Activated CD4-positive, alpha-beta T cell treated with anti-CD3 and anti-CD28 coated beads for 1 hour (primary cell): ENCODE measurements at places on chromosomes 4 and X.

DNA sequence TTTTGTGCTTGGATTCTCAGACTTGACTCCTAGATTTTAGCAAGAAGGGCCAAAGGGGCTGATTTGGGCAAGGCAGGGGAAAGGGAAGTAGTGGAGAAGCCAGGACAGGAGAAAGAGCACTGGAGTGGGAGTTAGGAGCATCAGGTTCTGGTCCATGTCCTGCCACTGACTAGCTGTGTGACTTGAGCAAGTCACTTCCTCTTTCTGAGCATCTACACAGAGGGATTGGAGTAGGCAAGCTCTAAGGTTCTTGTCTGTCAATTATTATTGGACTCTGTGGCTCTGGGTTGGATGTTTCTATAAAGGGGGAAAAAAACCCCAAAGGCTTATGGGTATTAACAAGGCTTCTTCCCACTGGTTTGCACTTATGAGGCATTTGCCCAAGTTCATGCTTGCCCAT is 24.4 kb downstream of the PLAC1 start:
- DNase-seq, result no peak

DNA sequence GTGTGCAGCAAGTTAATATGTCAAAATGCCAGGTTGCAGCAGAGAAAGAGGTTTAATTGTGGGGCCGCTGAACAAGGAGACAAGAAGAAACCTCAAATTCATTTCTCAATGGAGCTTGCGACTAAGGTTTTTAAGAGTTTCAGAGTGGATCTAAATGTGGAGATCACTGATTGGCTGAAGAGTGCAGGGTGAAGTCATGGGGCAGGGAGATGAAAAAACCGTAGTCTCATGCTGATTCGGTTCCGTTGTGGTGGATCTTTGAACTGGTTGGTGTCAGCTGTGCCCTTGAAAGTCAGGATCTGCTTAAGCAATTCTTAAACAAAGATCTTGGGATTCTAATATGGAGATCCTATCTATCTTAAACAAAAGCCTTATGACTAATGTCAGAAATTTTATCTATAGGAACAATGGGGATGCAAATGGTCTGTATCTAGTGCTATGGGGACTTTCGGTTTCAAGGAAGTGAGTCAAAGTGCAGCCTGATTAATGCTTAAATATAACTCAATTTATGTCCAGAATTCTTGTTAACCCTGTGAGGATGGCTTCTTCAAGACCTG is 173.9 kb upstream of the CENPE start:
- DNase-seq, result no peak

DNA sequence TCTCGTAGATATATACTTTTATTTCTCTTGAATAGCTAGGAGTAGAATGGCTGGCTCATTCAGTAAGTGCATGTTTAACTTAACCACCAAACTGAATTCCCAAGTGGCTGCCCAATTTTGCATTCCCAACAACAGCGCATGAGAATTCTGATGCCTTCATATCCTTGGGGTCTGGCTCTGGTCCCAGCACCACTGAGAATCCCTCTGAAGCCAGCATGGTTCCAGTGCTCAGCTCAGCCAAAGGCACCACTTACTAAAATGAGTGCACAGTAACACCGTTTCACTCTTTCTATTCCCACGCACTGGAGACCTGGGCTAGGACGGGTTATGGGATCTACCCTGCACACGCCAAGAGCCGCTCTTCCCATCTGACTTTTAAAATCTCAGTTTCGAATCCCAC is 60.4 kb downstream of the CASP3 start:
- no peak for DNase-seq

DNA sequence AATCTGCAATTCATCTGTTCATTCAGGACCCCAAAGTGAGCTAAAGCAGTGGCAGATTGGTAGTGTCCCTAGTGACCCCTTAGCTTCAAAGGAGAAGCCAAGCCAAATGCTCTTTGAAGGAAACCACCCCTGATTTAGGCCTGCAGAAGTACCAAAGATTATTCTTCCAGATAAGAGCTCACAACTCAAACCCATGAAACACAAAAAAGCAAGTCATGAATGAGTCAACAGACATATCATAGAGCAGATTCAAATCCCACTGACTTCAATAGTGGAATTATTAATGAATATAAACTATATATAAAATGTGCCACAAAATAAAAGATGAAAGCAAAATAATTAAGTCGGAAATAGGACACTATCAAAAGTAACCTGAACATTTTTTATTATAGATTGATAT is 197.6 kb downstream of the SCFD2 start:
- no peak for DNase-seq

DNA sequence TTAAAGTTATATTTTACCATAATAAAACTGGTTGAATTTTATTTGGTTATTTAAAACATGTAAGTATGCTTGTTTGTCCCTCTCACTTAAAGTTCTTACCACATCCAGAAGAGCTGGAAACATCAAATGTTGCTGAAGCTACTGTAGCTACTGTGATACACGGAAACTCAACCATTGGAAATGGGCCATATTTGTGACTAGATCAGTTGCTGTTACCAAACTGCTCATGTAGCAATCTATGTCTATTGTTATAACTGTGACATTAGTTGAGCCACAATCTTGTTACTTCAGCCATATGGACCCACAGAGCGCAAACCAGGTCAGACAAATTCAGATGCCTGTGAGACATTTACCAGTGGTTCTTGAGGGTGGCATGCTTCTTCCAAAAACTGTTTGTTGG is 41.6 kb downstream of the NDNF start:
- no peak for DNase-seq

GRCh38 chr4:161279095-161279494 is 884.7 kb downstream of the FSTL5 start:
- DNase-seq, result no peak

DNA sequence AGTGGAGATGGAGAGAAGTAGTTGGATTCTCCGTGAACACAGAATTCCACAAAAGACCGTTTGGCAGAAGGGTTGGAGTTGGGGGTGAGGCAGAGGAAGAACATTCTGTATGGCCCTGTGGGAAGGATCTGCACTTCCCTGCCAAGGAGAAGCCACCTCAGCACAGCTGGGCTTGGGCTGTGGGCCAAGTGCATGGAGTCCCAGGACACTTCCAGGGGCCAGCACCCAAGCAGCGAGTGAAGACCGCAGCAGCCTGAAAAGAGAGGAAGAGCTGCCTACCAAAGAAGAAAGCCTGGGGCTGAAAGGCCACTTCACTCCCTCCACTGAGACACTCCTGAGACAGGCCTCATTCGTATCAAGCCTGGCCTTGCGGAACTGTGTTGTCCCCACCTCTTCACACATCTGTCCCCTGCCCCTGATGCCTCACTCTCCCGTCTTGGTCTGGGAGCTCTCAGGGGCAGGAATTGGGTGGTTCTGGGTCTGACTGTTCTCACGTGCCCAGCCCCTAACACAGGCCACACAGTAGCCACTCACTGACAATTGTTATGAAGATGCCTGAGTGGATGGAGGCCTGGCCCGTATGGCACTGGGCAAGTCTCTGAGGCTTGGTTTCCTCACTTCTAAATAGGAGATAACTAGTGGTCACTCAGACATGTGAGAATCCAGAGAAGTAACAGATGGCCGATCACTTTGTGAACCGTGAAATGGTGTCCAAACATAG is 3.3 kb upstream of the AWAT2 start:
- no peak for DNase-seq

DNA sequence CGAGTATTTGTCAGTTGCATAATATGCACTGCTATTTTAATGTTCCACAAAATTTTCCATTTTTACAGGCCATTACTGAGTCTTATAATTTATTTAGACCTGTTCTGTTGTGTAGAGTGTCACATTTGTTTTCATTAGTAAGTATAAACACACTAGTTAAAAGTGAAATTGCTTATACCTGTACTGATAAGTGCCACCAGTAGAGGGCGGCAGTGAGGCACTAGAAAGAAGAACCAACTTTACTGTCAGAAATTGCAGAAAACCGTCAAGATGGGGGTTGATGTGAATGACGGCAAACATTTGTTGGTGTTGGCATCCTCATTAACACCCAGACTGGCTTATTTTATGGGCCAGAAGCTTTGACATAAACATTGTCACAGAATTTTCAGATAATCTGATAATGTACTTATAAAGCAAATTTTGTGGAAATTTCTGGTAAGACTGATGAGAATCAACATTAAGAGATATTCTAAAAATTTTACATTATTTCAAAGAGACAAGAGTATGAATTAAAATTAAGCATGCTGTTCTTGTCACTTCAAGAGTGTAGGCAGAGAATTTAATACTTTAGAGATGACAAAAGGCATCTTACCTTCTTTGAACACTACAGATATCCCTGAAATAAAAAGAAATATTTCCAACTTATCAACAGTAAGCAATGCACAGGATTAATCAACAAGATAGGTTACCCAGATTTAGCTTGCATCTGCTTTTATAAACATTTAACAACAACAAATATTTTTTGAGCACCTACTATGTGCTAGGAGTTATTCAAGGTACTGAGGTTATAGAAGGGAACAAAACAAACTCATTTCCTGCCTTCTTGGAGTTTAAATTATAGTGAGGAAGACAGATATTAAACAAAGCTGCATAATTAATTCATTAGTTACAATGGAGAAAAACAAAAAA is 24.9 kb downstream of the ALPK1 start:
- DNase-seq, result peak; percentile 61

DNA sequence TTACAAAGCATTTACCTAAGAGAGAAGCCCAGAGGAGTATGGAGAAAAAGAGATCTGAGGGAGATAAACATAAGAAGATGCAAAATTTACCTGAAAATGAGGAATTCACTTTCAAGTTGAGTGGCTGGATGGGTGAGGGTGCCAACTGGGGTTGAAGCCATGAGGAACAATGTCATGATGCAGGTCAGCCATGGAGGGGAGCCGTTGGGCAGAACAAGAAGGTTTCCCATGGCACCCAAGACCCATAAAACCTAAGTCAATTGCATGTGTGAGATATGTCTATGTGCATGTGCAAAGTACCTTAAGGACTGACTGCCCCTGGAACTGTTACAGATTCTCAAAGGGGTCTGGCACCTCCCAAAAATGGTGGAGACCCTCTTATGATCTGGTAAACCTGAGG is 46.6 kb upstream of the PRRG1 start:
- no peak for DNase-seq

- DNase-seq, result no peak
Observed at GRCh38 chr4:41287852-41288251, 31.1 kb downstream of the UCHL1 start.
